ENCODE measurements at places on chromosomes 11 and 22.

- no peak for DNase-seq
These were observed 13.4 kb downstream of the CRYBA4 start for GRCh38 chr22:26635117-26635516.

DNA sequence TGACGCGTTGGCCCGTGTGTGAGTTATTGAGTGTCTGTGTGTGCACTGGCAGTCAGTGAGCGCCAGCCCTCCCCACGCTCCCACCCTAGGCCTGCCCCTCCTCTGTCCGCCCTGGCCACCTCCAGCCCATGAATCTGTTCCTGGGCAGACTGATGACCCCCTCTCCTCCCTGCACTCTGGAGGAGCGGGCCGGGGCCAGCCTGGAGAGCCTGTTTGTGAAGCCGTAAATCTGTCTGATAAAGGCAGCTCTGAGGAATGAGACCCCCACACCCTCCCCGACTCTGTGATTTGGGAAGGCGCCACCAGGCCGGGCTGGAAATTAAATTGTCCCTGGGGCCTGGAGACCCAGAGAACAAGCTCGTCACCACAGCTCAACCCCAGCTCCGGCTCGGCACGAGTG lies 8.6 kb downstream of the TSSC4 start:
- DNase-seq = no peak

DNA sequence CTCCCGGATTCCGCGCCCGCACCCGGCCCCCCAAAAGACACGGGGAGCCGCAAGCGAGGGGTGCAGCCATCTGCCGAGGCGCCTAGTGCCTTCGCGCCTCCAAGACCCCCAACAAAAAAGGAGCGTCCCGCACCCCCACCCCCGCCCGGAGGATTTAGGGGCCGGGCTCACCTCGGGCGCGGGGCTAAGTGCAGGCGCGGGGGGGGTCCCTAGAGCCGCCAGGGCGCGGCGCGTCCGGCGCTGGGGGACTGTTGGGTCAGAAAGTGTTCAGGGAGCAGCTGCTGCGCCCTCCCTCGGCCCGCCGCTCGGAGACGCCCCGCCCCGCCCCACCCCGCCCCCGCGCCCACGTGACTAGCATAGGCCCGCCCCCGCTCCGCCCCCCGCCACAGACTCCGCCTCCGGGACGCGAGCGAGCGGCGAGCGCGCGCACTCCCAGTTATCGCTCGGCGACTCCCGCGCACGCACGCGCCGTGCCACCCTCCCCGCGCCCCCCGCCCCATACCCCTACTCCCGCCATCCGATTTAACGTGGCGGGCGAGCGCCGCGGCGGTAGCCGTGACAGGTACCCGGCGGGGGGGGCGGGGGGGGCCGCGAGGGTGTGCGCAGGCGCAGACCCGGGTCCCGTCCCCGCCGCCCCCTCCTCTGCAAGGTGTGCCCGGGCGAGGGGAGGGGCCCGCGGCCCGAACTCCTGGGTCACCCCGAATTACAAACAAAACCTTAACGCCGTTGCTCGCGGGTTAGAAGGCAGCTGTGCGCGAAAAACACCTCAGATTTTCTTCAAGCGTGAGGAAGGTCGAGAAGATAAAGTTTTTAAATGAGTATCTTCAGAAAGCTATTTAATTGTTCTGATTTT lies 56.2 kb downstream of the KCNJ4 start:
- DNase-seq = no peak

DNA sequence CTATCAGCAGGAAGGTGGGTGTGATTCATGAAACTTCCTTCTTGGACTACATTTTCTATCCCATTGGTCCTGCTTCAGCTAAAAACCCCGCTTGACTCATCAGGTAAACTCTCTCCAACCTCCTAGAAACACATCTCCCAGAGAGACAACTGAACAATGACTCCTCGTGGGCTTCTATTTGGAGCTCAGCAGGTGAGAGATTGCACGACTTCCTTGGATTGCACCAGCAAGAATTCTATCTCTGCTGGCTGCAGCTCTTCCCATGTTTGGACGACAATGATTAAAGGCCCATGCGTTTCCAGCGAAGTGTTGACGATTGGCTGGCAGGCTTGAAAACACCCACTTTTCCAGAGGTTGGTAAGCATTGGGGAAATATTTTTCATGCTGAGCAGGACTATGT lies 216.1 kb upstream of the NTM start:
- DNase-seq = no peak

GRCh38 chr11:65590240-65590738 lies 5.3 kb downstream of the KCNK7 start:
- DNase-seq = no peak

DNA sequence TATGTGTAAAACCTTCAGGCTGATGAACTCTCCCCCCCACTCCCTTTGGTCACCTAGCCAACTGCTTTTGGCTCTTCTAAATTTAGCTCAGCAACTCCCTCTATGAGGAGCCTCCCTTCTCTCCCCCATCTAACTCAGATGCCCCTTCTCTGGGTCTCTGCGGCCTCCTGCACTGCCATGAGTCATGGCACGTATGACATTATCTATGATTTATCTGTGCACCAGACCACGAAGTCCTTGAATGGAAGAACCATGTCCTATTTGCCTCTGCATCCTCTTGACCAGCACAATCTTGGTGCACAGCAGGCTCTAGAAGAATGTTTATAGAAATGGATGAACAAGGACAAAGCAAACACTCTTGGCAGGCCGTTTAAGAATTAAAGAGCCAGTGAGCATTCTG lies 46.0 kb downstream of the RPL27A start:
- DNase-seq = no peak

- no peak for DNase-seq
These were observed 35.3 kb downstream of the ZNRF3 start for GRCh38 chr22:28918550-28919271.

DNA sequence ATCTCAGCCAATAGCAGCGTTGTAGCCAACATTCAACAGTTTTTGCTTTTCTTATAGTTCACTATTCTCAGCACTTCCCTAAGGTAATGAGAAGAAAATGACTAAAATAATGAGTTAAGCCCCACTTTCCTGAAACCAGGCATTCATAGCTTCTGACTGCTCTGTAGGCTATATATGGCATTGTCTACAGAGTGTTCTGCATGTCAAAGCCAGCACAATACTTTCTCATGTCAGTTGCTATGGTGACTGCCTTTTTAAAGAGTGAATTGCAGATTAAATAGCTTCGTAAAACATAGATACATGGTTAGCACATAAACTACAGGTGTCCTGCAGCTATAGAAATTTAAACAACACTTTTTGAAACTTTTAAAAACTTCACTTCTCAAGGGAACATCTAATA lies 1256.1 kb upstream of the CNTN5 start:
- DNase-seq = no peak

DNA sequence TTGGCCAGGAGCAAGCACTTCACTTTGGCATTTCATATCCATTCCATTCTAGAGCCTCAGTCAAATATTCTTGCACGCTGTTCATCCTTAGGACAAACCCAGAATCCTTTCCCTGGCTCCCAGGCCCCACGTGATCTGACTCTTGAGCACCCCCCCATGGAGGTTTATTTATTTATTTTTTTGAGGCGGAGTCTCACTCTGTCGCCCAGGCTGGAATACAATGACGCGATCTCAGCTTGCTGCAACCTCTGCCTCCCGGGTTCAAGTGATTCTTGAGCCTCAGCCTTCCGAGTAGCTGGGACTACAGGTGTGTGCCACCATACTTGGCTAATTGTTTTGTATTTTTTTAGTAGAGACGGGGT lies 12.7 kb upstream of the TSGA10IP start:
- no peak for DNase-seq

- DNase-seq = no peak
These were observed 531.2 kb downstream of the KCNA4 start for GRCh38 chr11:29485641-29486040.

DNA sequence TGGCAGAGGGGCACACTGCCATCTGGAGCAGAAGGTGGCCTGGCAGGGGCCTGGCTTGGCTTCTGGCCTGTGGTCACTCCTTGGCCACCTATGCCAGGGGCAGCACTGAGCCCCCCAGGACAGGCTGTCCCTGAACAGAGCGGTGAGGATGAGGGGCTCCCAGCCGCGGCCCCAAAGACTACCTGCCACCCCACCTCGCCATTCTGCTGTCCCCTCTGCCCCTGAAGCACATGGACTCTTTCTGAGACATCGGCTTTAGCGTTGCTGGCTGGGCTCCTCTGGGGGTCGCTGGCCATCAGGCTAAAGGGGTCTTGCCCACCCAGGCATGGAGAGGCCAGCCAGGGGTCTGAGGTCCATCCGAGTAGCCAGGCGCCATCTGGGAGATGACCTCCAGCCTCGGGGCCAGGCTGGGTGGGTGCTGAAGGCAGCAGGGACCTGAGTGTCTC lies 87.8 kb downstream of the WNT7B start:
- no peak for DNase-seq

- DNase-seq = no peak
These were observed 373.1 kb downstream of the ETS1 start for GRCh38 chr11:128214263-128214662.

DNA sequence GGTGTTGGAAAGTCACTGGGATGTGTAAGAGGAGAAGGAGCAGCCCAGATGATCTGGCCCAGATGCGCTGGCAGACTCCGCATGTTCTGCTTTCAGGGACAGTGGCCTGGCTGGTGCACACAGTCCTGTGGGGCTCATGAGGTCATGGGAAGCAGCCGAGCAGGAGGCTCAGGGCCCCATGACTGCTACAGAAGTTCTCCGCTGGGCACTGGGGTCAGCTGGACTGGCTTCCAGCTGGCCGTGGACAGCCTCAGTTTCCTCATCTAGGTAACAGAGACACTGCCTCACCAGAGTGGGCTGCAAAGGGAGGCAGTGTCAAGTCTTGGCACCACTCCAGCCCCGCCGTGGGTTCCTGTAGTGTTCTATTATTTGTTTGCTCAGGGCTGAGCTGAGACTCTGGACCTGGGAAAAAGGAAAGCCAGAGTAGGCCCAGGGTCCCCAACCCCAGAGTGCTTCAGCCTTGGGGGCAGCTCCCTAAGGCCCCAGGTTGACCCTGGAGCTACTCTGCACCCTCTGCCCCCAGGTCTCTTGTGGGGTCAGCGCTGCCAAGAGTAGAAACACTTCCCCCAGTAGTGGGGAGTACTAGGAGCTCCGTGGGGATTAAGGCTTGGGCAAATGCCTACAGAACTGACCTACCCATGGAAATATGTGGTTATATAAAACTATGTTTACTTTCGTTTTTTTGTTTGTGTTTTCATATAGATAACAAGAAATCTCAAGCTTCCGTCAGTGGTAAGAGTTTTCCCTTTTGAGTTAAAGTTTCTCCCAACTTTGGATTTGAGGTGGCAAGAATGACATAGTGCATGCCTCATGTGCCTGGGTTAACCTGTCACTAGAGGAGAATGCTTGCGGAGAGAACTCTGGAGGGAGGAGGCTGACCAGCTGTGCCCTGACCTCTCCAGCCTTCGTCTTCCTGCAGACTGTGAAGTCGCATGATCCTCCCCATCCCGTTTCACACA lies 45.3 kb downstream of the MED15 start:
- no peak for DNase-seq

- DNase-seq = no peak
These were observed 16.0 kb downstream of the STARD10 start for GRCh38 chr11:72777755-72778278.

- no peak for DNase-seq
These were observed 164.1 kb downstream of the ARHGAP42 start for GRCh38 chr11:100851147-100851546.

- no peak for DNase-seq
These were observed 110.4 kb downstream of the ELP4 start for GRCh38 chr11:31619980-31620379.

GRCh38 chr11:133995066-133995465 lies 38.3 kb upstream of the IGSF9B start:
- no peak for DNase-seq

DNA sequence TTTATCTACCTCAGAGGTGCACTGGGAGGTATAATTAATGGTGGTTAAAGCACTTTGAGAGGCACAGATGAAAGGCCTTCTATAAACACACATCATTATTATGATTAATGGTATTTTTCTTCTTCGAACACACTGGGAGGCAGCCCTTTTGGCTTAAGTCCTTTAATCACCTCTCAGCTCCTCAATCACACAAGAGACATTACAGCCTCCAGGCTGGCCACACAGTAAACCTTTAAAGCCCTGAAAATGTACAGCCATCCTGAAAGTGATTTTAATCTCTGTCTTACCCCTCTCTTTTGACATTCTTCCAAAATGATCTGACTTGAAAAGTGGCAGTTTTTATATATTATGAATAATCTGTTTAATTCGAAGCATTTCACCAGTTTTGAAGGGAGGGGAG lies 54.3 kb upstream of the VSTM5 start:
- no peak for DNase-seq

- DNase-seq = no peak
These were observed 7.9 kb downstream of the DDB2 start for GRCh38 chr11:47222696-47223095.

DNA sequence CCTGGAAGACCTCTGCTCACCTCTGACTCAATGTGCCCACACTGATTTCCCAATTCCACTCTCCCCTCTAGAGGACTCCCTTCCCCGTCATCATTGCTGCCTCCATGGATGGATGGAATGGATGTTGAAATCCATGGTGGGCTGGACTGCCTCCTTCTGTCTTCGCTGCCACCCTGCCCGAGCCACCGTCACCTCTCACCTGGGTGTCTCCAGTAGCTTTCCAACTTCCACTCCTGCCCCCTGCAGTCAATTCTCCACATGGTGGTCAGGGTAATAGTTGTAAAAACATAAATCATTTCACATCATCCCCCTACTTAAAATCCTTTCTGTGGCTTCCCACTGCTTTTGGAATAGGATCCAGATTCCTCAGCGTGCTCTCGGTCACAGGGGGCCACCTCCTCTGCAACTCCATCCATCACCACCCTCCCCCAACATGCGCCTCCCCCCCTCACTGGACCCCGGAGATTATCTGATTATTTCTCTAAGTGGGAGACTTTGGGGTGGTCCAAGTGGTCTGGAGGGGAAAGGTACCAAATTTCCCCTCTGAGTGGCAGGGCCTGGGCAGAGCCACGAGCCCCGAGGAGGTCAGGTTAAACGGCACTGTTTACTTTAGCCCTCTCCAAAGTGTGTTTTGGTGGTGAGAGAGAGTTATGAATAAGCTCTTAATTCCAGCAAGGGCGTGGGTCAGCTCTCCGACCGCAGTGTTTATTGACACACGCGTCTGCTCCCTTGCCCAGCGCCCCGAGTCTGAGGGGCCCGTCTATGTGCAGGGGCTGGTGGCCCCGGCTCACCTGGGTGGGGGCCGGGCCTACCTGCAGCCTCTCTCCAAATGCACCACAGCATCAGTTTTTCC lies 313.7 kb downstream of the MN1 start:
- no peak for DNase-seq

- no peak for DNase-seq
These were observed 65.2 kb upstream of the MTMR2 start for GRCh38 chr11:95989076-95989605.

DNA sequence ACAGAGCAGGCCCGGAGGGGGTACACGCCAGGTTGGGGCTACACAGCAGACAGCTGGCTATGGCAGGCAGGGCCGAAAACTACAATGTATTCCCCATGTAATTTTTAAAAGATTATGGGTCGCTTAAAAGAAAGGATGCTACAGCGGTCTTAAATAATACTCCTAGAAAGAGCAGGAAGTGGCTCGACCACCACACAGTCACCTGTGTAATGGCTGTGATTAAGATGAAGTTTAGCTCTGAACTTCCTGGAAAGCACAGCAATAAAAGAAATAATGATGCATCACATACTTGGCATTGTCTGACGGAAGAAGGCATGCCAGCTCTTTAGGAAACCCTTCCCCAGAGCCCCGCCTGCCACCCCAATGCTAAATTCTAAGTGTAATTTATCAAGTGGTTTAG lies 32.6 kb downstream of the WNT11 start:
- DNase-seq = no peak

Data from cerebellar nuclear complex (tissue), 1 donor.